Urothelium cell line (cell line): ENCODE measurements at places on chromosomes 6 and 20.

GRCh38 chr20:42836339-42836738 lies 353.4 kb downstream of the PTPRT start:
- DNase-seq: no peak

DNA sequence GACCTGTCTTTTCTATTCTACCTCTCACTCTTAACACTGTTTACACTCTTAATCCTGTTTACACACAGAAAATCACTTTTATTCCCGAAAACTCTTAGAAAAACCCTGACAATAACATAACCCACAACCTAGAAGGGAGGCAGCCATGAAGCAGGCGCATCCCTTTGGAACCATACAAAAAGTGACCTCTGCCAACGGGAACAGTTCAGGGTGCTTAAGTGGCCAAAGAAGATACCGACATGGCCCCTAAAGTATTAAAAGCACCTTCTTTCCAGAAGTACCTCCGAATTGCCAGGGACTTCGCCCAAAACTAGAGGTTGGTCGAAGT lies 490 bp downstream of the MMUT start:
- DNase-seq: peak; percentile 7

- DNase-seq: no peak
Observed at GRCh38 chr6:106098383-106099234, 12.5 kb downstream of the PRDM1 start.

DNA sequence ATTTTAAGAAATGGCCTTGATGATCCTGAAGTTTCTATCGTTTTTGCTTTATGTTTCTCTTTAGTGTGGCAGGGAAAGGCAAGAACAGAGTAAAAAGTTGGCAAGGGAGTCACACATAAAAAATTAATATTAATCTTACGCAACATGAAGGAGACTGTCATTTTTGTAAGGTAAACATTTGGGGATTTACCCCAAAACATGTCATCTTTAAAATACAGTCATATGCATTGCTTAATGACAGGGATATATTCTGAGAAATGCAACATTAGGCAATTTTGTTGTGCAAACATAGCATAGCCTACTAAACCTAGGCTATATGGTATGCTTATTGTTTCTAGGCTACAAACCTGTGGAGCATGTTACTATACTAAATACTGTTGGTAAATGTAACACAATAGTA lies 5.4 kb downstream of the RBL1 start:
- no peak for DNase-seq

DNA sequence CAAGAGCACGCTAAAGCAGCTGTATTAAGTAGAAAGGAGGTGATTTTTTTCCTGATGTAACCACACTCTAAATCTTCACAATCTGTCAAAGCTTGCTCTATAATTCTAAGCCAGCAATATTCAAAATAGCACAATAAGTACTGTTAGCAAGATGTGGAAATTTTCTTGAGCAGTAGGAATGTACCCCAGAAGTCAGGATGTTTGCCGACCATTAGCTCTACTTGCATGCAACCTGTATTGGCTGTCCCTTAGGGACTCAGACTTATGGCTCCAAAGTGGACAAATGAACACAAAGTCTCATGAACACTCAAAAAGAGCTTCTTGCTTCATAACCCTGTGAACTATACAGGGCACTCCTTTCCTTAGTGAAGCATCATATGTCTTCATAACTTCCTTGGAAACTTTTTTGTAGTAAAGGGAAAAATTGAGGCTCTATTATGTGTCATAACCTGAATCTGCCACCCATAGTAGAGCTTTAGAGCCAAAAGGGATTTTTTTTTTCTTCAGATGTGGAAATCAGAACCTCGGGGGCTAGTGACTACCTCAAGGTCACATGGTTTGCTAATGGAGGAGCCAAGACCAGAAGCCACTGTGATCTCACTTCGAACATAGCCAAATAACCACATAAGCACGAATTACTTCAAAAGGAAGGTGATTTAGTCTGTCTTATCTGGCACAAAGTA lies 54.5 kb downstream of the ADGRG6 start:
- DNase-seq: no peak

DNA sequence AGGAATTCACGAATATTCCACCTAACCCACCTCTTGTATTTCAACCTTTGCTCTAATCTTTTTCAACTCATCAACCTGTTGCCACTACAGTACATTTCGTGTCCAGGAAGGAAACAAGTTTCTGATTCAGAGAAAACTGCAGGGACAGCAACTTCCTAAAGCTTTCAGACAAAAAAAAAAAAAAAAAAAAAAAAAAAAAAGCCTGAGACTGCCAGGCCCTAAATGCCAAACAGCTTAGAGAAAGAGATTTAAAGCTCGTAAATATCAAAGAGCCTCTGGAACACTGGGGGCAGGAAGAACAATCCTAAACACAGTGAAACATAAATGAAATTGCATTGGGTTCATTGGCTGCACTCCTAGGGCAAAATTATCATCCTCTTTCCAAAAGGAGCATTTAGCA lies 411.2 kb upstream of the SPTLC3 start:
- no peak for DNase-seq

- DNase-seq: no peak
Observed at GRCh38 chr20:61376541-61377240, 124.6 kb downstream of the CDH4 start.

GRCh38 chr6:113402544-113402943 lies 454.6 kb upstream of the MARCKS start:
- DNase-seq: no peak

DNA sequence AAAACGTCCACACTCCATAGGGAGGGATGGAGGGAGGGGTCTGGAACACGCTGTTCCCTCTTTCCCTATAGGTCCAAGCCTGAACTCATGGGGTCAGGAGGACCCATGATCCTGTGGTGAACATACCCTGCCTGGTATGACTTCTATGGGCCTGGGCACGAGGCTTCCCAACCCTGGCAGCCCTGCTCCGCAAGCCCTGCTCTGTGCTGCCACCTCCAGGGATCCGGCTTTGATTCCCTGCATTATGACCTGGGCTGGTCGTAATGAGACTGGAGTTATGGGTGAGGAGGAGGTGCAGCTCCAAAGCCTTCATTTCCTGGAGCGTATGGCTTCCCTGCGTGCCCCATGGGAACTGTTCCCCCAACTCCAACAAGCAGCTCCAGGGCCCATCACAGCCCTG lies 54.9 kb downstream of the CDH22 start:
- peak; percentile 67 for DNase-seq

GRCh38 chr6:26350858-26351543 lies 14.0 kb upstream of the BTN3A2 start:
- no peak for DNase-seq

GRCh38 chr6:27138837-27139755 lies 108.4 kb upstream of the PRSS16 start:
- DNase-seq: no peak

DNA sequence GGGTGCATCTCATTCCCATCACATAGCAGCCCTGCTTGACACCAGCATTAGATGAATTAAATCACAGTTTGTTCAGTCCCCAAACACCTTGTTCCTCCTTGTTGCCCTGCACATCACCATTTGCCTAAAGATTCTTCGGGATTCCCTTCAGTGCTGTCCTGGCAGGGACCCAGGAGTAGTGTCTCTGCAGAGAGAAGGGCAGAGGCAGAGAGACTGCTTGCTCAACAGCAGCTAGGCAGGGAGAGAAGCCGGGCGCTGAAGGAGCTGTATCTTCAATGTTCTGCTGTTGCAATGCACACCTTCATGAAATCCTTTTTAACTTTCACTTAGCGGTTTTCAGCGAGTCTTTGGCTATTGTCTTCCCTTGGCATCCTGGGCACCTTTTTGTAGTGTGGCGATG lies 362.9 kb downstream of the FARS2 start:
- DNase-seq: no peak

DNA sequence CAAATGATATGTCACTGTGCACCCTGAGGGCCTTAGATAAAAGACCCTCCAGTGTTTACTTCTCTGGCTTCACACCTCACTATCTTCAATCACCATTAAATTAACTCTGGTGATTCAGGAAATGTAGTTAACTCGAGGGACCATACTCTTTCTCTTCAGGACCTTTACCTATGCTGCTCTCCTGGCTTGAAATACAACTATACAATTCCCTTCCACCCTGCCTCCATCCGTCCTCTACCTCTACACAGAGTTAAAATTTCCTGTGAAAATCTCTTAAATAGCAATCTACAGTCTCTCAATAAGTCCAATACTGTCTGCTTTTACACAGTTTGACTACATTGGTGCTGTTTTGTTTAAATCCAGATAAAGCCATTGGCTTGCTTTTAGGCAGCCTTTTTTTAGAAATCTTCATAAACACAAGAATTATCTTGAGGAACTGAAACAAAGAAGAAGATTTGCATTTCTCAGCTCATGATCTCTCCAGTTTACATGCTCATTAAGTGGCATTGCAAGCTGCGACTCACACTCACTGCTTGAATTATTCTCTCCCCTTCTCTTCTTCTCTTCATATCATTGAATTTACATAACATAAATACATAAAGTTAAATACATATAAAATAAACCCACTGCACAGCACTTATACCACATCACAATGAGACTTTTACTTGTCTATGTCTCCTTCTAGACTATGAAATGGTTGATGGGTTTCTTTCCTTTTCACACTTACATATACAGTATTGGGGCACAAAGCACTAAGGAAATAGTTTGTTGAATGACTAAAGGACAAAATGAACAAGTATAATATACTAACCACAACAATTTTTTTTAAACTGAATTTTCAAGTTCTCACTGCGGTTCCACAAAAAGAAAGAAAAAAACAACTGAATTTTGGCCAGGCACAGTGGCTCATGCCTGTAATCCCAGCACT lies 239.0 kb upstream of the KCNQ5 start:
- DNase-seq: no peak

DNA sequence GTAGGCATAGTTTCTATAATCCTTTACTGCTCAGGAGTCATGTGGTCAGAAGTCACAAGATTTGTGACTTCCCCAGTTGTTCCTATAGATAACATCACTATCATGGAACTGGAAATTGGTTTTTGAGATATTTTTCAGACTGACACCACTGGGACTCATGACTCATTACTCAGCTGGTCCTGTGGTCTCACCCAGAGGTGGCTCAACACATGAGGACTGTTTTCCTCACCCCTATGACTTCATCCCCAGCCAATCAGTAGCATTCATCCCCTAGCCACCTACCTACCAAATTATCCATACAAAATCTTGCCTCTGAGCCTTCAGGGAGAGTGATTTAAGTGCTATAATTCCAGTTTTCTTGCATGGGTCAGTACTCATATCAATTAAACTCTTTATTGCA lies 1217.7 kb downstream of the EPHA7 start:
- DNase-seq: peak; percentile 9

DNA sequence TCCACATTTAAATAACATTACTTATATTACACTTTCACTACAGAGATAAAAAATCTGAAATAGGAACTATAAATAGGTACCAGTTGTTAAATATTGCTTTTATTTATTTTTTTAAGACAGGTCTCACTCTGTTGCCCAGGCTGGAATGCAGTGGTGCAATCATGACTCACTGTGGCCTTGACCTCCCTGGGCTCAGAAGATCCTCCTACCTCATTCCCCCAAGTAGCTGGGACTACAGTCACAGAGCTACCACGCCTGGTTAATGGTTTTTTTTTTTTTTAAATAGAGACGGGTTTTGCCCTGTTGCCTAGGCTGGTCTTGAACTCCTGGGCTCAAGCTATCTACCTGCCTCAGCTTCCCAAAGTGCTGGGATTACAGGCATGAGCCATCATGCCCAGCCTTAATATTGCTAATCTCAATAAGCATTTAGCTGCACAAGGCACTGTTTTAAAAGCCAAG lies 17.3 kb downstream of the EEF1E1 start:
- DNase-seq: peak; percentile 45

GRCh38 chr6:100906325-100906724 lies 25.2 kb upstream of the ASCC3 start:
- no peak for DNase-seq

DNA sequence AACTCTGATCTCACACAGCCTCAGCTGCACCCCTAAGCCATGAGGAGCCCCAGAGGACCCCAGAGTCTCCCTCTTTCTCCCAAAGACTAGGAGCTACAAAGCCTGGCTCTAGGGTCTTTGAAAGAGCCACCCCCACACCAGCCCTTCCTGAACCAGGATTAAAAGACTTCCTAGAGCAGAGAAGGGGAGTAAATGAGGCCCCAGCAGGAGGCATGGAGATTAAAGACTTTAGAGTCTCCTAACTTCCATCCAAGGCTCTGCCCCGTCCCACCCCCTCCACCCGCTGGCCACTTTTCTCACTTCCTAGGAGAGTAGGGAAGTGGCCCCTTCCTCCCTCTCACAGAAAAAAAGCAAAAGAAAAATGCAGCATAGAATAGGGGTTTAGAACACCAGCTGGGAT lies 1.7 kb downstream of the PREX1 start:
- DNase-seq: no peak

- DNase-seq: no peak
Observed at GRCh38 chr20:6665621-6666355, 101.7 kb upstream of the BMP2 start.

- no peak for DNase-seq
Observed at GRCh38 chr6:130713144-130713543, 114.1 kb upstream of the SMLR1 start.

- DNase-seq: no peak
Observed at GRCh38 chr20:19624221-19624965, 133.7 kb upstream of the RIN2 start.

- DNase-seq: peak; percentile 55
Observed at GRCh38 chr6:12709116-12709515, 7.5 kb upstream of the PHACTR1 start.

GRCh38 chr20:56974499-56975250 lies 291.8 kb downstream of the BMP7 start:
- peak; percentile 74 for DNase-seq

DNA sequence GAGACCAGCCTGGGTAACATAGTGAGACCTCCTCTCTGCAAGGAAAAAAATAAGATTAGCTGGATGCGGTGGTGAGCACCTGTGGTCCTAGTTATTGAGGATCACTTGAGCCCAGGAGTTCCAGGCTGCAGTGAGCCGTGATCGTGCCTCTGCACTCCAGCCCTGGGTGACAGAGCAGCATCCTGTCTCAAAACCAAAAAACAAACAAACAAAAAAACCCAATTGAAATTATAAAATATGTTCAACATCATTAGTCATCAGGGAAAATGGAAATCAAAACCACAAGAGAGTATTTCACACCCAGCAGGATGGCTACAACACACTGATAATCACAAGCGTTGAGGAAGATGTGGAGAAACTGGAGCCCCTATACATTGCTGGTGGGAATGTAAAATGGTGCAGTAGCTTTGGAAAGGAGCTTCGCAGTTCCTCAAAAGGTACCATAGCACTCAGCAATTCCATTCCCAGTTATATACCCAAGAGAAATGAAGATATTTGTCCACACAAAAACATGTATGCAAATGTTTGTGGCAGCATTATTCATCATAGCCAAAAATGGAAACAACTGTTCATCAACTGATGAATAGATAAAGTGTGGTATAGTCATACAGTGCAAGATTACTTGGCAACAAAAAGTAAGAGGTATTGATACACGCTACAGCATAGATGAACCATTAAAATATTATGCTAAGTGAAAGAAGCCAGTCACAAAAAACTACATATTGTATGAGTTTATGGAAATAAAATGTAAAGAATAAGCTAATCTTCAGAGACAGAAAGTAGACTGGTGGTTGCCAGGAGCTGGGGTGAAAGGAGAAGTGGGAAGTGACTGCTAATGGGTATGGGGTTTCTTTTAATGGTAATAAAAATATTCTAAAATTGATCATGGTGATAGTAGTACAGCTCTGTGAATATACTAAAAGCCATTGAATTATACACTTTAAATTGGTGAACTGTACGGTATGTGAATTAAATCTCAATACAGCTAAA lies 38.7 kb upstream of the RIPOR2 start:
- DNase-seq: no peak

- no peak for DNase-seq
Observed at GRCh38 chr6:56448046-56448445, 194.6 kb downstream of the DST start.
